CD4-positive, alpha-beta T cell treated with Interferon gamma for 1 hour (primary cell): ENCODE measurements at places on chromosomes 1 and 21.

- no peak for DNase-seq
Observed at GRCh38 chr1:44481701-44482100, 76.6 kb downstream of the RNF220 start.

DNA sequence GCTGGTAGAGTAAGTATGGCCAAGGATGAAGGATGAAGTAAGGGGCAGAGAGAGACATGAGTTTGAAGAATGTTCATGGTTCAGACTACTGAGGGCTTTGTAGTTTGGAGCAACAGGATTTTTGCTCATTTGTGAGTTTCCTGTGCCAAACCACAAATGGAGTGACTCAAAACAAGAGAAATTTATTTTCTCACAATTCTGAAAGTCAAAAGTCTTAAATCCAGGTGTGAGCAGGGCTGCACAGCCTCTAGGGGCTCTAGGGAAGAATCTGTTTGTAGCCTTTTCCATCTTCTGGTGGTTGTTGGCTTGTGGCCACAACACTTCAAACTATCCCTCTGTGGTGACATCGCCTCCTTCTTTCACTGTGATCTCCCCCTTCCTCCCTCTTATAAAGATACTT, 58.9 kb downstream of the RHOU start:
- no peak for DNase-seq

- no peak for DNase-seq
Observed at GRCh38 chr1:1065265-1065939, 8.7 kb downstream of the RNF223 start.

GRCh38 chr1:36641776-36642175, 159.1 kb upstream of the CSF3R start:
- DNase-seq: no peak

DNA sequence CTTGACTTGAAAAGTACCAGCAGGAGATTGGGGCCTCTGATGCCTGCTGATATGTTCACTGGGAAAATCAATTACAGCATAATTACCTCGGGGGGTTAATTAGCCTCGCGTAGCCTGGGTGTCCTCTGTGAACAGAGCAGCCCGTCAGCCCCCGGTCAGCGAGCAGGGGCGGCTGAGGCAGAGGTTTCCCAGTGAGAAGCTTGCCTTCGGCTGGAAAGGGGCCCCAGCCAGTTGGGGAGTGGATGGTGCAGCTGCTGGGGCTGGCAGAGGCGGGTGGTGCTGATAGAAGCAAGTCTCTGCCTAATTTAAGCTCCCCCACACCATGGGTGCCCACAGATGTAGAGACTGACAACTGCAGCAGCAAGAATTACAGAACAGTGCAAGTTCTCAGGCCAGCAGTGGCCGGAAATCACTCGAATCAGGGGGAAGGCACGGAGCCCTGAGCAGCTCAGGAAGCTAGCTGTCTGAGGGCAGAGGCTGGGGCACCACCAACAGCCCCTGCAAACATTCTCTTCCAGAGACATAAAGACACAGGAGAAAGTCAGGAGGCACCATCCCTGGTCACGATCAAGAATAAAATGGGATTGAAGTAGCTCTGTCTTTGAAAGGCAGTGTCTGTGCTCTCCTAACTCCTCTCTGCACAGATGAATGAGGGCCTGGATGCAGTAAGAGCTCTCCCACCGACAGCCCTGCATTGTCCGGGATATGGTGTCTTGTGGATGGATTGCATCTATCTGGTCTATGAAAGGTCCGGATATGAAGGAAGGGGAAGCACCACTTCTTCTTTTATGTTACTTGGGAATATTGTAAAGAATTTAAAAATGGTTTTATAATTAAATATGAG, 166.5 kb upstream of the CD34 start:
- no peak for DNase-seq

- no peak for DNase-seq
Observed at GRCh38 chr1:95176861-95177260, 57.1 kb upstream of the RWDD3 start.

- no peak for DNase-seq
Observed at GRCh38 chr1:89280766-89281165, 8.1 kb upstream of the GBP5 start.

GRCh38 chr1:25232866-25233784, 823 bp upstream of the SYF2 start:
- DNase-seq: peak; percentile 85

- DNase-seq: no peak
Observed at GRCh38 chr1:28058168-28058567, 30.2 kb downstream of the EYA3 start.

DNA sequence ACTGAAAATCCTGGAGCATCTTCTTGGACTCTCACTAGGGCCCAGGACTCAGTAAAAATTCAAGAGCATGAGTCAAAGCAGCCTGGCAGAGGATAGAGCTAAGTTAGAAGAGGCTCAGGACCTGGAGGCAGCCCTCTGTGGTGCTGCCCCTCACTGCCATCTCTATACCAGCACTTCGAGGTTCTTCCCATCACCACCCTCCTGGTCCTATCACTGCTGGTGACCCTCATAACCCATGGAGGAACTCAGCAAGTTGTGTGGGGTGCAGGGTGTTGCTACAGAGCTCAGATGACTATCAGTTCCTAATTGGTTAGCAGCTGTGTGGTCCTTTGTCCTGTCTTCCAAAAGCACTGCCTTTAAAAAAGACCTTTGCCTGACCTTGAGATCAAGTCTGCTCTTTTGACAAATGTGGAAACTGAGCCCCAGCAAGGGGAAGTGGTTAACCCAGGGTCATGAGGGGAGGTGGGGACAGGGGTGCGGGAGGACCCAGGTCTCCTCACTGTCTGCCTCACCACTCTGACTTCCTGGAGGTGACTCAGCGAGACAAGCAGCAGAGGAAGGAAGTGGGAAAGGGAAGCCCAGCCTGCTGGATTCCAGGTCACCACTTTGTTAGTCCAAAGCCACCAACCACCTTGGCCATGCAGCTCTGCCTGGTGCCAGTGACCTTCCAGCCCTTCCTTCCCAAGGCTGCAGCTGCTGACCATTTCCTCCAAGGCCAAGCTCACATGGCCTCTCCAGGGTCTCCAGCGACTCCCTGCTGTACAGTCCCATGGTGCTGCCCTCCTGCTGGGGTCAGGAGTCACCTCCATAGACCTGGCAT, 199.4 kb upstream of the EDN2 start:
- peak; percentile 46 for DNase-seq

DNA sequence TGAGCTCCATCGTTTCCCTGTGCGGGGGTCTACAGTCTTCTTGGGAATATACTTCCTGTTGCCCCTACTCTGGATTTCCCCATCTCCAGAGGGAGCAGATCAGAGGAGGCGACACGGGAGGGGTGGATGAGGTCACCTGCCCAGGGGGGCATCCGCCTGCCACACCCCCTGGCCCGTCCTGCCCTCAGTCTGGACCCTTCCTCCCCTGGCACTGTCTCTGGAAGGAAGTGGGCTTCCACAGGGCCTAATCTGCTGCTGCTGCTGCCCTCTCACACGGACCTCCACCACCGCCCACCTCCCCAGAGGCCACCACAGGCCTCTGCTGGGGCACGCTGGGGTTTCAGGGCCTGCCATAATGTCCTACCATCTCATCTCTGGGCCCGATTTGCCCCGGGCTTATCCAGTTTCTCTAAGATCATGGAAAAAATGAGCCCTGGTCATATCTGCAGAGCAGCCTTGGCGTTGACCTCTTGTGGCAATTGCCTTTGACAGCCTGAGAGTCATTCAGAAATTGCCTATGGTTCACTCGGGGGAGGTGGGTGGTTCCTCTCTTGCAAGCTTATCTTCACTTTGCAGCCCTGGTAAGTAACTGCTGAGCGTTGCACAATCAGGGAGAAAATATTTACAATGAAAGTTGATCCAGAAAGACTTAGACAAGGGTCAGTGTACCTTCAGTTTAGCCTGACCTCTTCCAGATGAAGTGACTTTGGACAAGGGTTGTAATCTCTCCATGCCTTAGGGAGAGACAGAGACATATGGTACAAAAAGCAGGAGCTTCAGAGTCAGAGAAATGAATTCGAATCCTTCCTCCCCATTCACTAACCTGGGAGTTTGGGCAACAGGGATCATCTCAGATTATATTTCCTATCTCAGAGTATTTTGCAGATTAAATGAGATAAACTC, 252.4 kb downstream of the TOMM20 start:
- DNase-seq: peak; percentile 28

GRCh38 chr1:114986286-114986685, 43.3 kb upstream of the TSHB start:
- no peak for DNase-seq

GRCh38 chr1:154253671-154254070, 18.8 kb upstream of the HAX1 start:
- DNase-seq: no peak

DNA sequence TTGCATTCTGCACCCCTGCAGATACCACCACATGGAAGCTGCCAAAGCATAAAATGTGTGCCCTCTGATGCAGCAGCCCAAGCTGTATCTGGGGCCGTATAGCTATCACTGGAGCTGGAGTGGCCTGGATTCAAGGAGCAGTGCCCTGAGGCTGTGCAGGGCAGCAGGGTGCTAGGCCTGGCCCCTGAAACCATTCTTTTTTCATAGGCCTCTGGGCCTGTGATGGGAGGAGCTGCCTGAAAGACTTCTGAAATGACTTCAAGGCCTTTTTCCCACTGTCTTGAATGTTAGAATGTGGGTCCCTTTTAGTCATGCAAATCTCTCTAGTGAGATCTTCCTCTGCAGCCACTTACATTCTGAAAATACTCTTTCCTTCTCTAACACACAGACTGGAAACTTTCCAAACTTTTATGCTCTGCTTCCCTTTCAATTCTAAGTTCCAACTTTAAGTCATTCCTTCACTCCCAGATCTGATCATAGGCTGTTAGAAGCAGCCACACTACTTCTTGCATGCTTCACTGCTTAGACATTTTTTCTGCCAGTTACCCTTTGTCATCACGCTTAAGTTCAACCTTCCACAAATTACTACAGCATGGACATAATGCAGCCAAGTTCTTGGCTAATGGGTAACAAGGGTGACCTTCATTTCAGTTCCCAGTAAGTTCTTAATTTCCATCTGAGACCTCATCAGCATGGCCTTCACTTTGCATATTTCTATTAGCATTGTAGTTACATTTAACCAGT, 42.4 kb downstream of the DRAM2 start:
- no peak for DNase-seq

DNA sequence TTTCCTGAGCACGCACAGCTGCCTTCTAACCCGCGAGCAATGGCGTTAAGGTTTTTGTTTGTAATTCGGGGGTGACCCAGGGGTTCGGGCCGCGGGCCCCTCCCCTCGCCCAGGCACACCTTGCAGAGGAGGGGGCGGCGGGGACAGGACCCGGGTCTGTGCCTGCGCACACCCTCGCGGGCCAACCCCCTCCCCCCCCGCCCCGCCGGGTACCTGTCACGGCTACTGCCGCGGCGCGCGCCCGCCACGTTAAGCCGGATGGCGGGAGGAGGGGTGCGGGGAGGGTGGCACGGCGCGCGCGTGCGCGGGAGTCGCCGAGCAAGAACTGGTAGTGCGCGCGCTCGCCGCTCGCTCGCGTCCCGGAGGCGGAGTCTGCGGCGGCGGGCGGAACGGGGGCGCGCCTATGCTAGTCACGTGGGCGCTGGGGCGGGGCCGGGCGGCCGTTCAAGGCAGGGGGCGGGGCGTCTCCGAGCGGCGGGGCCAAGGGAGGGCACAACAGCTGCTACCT, at the start of gene TPTE:
TPTE (plus strand) TSS at position 493 of the 508 bp plus-strand sequence. CDS start 17,141 bp downstream, outside the sequence.
- no peak for DNase-seq

DNA sequence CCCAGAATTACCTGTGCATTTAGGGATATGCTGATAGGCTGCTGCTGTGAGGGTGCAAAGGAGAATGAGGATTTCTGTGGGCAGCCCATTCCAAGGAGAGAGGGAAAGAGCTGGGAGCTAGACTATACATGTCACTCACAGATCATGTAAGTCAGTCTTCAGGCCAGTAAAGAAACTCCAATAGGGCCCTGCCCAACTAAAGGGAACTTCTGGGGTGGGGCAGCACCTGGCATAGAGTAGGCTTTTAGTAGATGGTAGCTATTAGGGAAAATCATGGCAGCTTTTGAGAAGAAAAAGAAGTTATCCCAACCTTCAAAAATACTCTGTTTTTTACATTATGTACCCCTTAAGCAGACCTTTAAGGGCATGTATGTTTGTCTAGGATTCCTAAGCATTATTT, 89.6 kb downstream of the ST6GALNAC3 start:
- DNase-seq: no peak

DNA sequence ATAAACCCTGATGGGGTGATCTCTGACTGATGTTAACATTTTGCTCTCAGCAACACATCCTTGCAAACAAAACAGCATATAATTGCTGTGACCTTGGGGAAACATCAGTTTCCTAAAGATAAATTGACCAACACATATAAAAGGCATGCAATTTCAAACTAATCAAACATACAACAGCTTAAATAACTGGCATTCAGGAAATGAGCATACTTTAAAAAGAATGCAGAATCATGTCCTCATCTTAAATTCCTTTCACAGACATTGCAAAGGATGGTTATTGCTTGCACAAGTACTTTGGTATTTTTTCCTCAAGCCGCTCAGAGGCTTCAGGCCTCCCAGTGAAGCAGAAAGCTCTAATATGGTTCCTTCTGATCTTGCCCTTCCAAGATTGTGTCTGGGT, 53.4 kb upstream of the RGS18 start:
- no peak for DNase-seq

- DNase-seq: no peak
Observed at GRCh38 chr1:198716051-198716450, 77.2 kb downstream of the PTPRC start.

- DNase-seq: no peak
Observed at GRCh38 chr1:155064832-155065429, 1.4 kb downstream of the EFNA4 start.

- no peak for DNase-seq
Observed at GRCh38 chr1:219085082-219085481, 88.6 kb upstream of the LYPLAL1 start.

GRCh38 chr1:112457241-112457640, 51.5 kb upstream of the WNT2B start:
- no peak for DNase-seq

DNA sequence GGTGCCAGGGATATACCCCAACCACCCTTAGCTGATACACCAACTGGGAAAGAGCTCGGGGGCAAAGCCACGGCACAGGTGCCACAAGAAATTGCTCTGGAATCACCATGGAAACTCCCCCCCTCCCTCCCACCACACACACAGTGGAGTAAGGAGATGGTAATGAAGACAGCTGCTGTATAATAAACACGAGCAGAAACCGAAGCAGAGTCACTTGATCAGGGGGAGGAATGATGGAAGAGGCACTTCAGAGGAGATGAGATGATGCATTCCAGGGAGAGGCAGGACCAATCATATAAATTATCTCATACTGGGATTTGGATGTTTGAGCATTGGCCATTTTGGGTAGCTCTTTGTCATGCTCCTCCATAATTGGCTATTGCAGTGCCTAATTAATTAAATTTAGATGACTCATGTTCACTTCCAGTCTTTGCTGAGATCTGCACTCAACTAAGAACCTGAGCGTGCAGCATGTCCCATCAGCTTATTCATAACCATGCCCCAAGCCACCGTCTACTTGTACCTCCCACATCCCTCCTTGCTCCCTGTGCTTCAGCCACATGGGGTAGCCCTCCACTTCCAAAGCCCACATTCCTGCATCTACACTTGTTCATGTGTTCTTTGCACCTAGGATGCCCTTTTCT, 189.5 kb downstream of the ZSCAN20 start:
- DNase-seq: no peak

DNA sequence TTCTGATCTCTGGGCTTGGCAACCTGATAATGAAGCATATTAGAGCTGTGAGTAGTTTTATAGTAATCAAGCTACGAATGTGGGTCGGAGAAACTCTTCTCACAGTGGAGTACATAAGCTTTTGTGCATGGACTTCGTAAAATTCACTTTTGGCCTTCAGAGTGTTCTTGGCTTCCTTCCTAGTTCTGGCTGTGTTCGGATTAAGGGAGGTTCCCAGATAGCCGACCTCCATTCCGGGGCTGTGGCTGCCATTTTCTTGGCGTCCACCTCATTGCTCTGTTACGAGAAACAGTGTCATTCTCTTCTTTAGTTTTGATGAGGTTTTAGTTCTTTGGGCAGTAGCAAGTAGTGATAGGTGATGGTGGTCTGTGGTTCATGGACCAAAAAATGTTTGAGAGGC, 26.3 kb downstream of the CAMTA1 start:
- no peak for DNase-seq
